ENCODE measurements at places on chromosomes 3 and 15. TPM values are rescaled to one million over a fixed set of nuclear protein-coding genes. Genes with fewer than 3 reads are reported as not detected.
A peak's percentile ranks its signal among the peaks of the same experiment; 100 is the strongest.

GRCh38 chr3:178950676-178951075 lies 120.9 kb downstream of the ZMAT3 start:
- DNase-seq = no peak
- no peak overlapping the region for H3K4me3 ChIP-seq
- H3K36me3 ChIP-seq = no peaks in the 10 kb centered on the region
- no peak overlapping the region for H3K27ac ChIP-seq

GRCh38 chr15:100667405-100668347 lies 65.3 kb downstream of the ASB7 start:
- peak overlapping the region; percentile 74 for H3K27ac ChIP-seq
- DNase-seq = no peak
- no peaks in the 10 kb centered on the region for H3K27me3 ChIP-seq
- H3K4me1 ChIP-seq = no peaks in the 10 kb centered on the region
- no peak overlapping the region for H3K4me3 ChIP-seq
- no peaks in the 10 kb centered on the region for H3K36me3 ChIP-seq

DNA sequence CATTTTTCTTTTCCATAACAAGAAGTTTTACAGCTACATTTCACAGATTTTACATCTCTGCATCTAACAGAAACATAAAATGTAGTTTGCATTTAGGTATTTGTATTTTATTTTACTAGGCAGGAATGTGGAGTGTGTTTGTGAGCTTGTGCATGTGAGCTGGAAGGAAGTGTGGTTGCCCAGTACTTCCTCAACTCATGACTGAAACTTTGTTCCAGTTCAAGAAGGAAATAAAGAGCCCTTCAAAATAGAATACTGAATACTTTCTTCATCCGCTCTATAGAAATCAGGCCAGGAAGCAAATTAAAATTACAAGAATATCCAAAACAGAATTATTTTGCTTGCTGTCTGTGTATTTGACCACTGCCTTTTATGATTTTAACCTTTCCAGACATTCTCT lies 81.3 kb downstream of the CHL1 start:
- no peak overlapping the region for H3K27ac ChIP-seq
- H3K27me3 ChIP-seq = no peaks in the 10 kb centered on the region
- H3K4me1 ChIP-seq = peaks cover 10% of the 10 kb centered on the region
- no peak overlapping the region for H3K4me3 ChIP-seq
- no peak for DNase-seq
- no peaks in the 10 kb centered on the region for H3K36me3 ChIP-seq

DNA sequence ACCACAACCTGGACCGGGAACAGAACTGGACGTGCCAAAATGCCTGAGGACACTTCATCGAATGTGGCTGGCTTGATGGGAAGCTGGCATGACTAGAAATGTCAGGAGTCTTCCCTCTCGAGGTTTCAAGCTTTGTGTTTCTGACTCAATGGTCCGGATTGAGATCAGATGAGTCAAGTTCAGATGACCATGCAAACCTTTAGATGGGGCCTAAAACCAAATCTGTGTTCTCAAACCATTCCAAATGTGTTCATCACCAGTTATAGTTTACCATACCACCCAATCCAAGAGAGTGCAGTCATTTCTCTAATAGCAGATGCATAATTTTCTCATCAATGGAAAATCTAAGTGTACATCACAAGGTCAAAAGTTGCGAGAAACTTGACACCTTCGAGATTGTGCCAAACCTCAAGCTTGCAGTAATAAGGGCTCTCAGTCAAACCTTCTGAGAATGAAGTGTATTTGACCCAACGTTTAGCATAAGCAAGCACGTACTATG lies 369.1 kb downstream of the RORA start:
- no peak overlapping the region for H3K27ac ChIP-seq
- H3K4me3 ChIP-seq = no peak overlapping the region
- H3K36me3 ChIP-seq = no peaks in the 10 kb centered on the region

DNA sequence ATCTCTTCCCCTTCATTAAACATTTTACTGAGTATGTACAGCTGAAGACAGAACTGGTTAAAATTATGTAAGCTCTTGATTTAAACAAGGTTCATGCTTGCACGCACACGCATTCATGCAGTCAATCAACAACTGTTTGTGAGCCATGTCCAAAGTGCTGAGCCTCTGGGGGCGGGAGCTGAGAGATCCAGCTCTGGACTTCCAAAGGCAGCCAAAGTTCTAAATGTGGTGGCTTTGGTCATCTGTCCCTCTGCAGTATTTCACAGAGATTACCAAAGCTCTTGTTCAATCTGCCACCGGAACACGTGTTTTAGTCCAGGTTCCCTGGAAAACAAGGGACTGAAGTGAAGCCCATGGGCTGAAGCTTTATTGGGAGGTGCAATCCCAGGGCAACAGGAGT lies 52.4 kb upstream of the SNRPA1 start:
- H3K36me3 ChIP-seq = no peaks in the 10 kb centered on the region
- DNase-seq = no peak
- no peak overlapping the region for H3K27ac ChIP-seq
- H3K4me3 ChIP-seq = no peak overlapping the region
- no peaks in the 10 kb centered on the region for H3K4me1 ChIP-seq
- no peaks in the 10 kb centered on the region for H3K27me3 ChIP-seq

GRCh38 chr15:57114070-57114469 lies 195.6 kb downstream of the TCF12 start:
- no peaks in the 10 kb centered on the region for H3K36me3 ChIP-seq
- no peak for DNase-seq
- H3K27me3 ChIP-seq = no peaks in the 10 kb centered on the region
- H3K4me1 ChIP-seq = peaks cover 26% of the 10 kb centered on the region
- no peak overlapping the region for H3K4me3 ChIP-seq

DNA sequence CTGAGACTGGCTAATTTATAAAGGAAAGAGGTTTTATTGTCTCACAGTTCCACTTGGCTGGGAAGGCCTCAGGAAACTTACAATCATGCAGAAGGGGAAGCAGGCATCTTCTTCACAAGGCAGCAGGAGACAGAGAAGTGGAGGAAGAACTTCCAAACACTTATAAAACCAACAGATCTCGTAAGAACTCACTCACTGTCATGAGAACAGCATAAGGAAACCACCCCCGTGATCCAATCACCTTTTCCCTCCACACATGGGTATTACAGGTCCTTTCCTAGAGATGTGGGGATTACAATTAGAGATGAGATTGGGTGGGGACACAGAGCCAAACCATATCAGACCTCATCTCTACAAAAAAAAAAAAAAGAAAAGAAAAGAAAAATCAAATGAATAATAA lies 25.7 kb downstream of the CGGBP1 start:
- no peaks in the 10 kb centered on the region for H3K27me3 ChIP-seq
- H3K4me3 ChIP-seq = no peak overlapping the region
- no peaks in the 10 kb centered on the region for H3K36me3 ChIP-seq
- DNase-seq = no peak

GRCh38 chr15:85773970-85774369 lies 20.8 kb downstream of the KLHL25 start:
- DNase-seq = no peak
- H3K36me3 ChIP-seq = peaks cover 7% of the 10 kb centered on the region
- H3K27ac ChIP-seq = no peak overlapping the region
- H3K4me3 ChIP-seq = no peak overlapping the region

DNA sequence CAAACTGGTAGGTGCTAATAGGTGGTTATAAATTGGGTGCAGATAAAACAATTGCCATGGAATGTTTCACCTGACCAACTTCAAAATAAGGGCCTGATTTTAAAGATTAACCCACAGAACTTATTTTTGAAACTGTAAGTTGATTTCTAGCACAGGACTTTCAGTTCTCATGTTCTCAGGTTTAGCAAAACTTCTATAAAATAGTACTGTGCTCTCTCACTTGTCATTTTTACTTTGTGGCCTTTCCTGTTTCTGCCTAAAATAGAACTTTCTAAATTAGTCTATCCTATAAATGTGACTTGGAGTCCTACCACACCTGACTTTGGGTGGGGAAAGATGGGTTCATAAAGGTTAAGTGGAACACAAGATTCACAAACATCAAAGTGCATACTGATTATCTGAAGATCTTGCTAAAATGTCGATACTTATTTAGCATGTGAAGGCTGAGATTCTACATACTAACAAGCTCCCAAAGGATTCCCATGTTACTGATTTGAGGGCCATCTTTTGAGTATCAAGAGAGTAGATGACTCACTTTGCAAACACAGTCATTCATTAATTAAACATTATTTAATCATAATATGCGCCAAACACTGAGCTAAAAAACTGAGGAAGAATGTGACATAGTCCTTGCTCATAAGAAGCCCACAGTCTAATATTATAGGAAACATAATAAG lies 38.6 kb downstream of the BTLA start:
- no peaks in the 10 kb centered on the region for H3K36me3 ChIP-seq
- no peak for DNase-seq
- H3K4me1 ChIP-seq = no peaks in the 10 kb centered on the region
- H3K4me3 ChIP-seq = no peak overlapping the region
- H3K27ac ChIP-seq = no peak overlapping the region

DNA sequence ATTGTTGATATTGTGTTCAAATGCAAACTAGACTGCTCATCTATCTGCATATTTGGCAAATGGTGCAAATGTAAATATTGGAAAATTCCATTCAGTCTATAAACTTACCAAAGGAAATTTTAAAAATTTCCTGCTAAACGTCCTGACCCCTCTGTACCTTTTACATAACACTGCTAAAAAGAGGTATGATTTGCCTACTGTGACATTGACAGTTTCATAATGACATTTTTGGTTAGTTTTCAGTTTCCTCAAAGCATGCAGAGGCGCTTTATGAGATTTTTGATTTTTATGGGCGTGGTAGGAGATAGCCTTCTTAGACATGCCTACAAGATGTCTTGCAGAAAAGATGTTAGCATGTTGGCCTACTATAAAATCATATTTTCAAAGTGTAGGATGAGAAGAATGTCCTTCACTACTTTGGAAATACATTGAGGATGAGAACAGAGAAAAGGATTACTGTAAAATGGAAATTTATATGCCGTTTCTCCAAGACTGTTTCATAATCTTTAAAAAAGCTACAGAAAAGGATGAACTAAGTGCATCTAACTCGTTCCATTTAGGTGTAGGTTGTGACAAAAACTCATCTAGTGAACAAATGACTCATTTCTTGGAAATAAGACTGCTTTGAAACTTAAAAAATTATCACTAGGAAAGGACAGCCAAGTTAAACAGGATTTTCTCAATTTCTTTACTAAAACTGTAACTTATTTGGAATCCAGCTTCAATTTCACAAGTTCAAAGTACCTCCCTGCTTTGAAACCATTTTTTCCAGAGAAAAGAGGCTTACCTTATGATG lies 14.5 kb upstream of the ISLR start:
- no peaks in the 10 kb centered on the region for H3K36me3 ChIP-seq
- no peak for DNase-seq
- no peak overlapping the region for H3K27ac ChIP-seq
- no peak overlapping the region for H3K4me3 ChIP-seq
- no peaks in the 10 kb centered on the region for H3K27me3 ChIP-seq

DNA sequence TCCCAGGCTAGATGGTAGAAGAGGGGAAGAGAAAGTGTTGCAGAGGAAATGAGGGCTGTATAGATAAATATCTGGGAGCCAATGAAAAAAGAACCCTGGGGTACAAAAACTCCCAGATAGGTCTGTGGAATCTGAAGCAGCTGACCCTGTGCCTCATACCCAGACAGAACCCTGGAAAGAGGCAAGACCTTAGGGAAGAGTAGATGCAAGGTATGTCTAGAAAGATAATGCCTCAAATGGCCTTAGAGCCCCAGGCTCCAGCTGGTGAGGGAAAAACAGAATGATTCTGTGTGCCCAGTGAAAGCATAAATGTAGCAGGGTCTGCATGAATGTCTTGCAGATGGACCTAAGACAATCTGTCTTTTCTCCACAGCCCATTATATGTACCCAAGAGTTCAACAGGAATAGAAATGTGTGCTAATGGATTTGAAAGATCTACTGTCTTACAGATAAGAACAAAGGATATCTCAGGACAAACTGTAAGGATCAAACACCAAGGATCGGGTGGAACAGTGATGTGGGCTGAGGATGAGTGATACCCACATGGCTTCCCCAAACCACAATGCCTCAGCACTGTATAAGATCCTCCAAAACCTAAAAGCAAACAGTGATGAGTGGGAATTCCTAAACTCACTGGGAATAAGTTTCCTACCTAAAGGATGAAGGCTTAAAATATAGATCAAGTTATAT lies 58.8 kb downstream of the NCEH1 start:
- H3K27ac ChIP-seq = no peak overlapping the region
- no peak for DNase-seq
- H3K27me3 ChIP-seq = no peaks in the 10 kb centered on the region
- H3K4me3 ChIP-seq = no peak overlapping the region
- H3K4me1 ChIP-seq = no peaks in the 10 kb centered on the region

The CDHR4 gene
- total RNA-seq = 1.3 TPM

The TMEM158 gene
- 2.7 TPM for total RNA-seq

The GOLGA8M gene
- 5.9 TPM for total RNA-seq

The SLC35G2 gene
- 12.2 TPM for total RNA-seq

The SOX14 gene
- not detected for total RNA-seq

Data from tibial nerve (tissue), 4 donors.